ENCODE measurements at places on chromosomes 7 and 10. TPM values are rescaled to one million over a fixed set of nuclear protein-coding genes. Genes with fewer than 3 reads are reported as not detected.

- no peak for DNase-seq
Observed at GRCh38 chr10:43417950-43418768, 9.2 kb upstream of the HNRNPF start.

DNA sequence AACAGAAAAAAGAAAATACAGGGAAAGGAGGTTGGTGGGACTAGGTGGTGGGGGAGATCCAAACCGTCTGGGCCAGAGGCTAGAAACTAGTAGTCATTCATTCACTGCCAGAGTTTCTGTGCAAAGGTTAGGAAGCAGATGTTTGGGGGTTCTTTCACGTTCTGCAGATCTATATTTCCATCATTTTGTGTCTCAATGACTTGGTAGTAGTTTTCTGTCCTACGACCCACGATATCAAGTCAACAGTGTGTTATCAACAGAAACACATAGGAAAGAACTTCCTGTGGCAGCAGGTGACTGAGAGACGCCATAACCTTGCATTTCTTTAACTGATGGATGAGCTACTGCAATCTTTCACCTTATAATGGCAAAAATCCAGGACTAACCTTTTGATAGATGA, 1.8 kb downstream of the CEP55 start:
- no peak for DNase-seq

The ANKRD30A gene
- not detected for total RNA-seq

DNA sequence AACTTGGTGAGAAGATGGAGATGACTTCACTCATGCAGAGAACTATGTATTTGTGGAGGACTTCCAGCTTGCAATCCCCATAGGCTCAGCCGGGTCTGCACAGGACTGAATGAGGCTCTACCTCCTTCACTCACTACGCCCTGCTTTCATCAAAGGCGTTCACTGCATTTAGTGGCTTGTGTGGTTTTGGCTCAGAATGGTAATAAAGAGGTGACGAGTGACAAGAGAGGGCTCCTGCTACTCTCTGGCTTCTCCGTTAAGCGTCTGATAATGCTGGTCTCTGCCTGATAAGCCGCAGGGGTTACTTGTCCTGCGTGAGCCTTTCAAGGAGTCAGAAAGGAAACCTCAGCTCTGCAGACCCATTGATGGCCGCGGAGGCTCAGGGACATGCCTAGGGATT, 343.4 kb downstream of the PRPF18 start:
- DNase-seq = peak; percentile 64

DNA sequence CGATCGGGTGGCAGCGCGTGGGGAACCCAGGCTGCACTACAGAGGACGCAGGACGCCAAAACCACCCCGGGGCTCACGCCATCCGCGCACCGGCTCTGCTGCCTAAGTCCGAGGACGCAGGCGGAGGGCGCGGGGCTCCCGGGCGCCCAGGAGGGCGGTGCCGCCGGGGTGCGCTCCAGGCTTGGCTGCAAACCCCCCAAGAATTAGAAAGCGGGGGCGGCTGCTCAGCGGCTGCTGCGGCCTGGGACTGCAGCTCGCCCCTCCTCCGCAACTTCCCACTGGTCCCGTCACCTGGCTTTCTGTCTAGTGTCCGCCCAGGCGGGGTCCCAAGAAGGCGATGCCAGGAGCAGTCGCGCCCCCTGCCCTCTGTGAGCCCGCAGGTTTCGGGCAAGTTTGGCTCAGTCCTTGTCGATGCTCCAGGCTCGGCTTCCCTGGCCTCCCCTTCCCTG, 1.7 kb upstream of the POU6F2 start:
- DNase-seq = peak; percentile 33

DNA sequence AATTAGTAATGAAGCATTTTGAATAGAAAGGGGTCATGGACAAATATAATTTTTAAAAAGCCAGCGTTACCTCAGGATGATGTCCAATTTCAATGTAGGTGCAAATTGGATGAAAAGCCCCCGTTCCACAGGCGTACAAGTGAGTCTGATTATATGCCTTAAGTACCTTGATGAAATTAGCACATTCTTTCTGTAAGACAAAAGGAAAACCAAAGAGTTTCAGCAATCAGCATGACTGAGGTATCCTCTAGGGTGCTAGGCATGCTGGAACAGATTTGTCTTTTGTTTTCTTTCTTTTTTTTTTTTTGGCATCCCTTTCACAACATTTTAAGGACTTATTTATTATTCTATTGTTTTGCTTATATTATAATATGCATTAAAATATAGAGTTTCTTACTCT, 84.2 kb downstream of the SEMA3A start:
- DNase-seq = no peak

DNA sequence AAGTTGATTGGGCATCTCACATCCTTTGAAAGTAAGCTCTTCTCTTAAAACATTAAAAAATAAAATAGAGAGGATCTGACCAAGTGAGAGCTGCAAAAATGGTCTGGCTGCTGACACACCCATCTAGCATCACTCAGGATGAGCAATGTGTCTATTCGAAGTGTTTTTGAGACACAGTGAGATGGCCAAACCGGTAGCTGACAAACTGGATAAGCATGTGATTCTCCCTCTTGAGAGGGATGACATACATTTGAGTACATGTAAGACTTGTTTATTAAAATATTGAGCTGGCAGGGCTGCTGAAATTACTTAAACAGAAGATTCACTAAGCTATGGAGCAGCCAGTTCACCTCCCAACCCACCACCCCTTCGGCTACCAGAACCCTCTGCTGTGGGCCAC, 333.9 kb downstream of the ADRA2A start:
- no peak for DNase-seq

DNA sequence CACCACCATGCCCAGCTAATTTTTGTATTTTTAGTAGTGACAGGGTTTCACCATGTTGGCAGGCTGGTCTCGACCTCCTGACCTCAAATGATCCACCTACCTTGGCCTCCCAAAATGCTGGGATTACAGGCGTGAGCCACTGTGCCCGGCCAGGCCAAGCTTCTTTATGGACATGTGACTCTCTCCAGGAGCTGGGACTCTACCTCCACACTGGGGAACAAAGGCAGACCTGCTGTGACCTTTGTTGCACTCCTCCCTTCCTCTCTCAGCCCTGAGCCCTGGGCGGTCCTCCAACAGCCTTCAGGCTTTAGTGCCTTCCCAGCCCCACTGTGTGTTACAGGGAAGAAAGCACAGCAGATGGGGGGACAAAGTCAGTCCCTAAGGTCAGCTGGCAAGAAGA, 55.0 kb upstream of the DUSP5 start:
- no peak for DNase-seq

DNA sequence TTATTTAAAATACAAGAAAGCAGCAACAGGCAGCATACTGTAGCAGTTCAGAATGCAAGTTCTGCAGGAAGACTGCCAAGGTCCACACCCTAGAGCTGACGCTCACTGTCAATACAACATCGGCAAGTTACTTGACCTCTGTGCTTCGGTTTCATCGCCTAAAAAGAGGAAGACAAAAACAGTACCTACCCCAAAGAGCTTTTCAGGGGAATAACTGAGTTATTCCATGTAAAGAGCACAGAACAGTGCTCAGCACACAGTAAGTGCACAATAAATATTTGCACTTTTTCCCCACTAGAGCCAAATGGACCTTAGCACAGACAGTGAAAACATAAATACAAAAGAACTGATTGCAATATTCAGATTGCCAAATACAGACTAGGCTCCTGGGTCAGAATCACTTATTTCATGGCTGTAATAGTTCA, 88.6 kb downstream of the USP6NL start:
- DNase-seq = peak; percentile 40

- no peak for DNase-seq
Observed at GRCh38 chr10:14574291-14574690, 200.4 kb downstream of the FAM107B start.

The ANLN gene
- total RNA-seq = 4.1 TPM

The FGFR2 gene
- total RNA-seq = 5.8 TPM

GRCh38 chr7:66198956-66199355, 6.2 kb upstream of the TPST1 start:
- DNase-seq = no peak

DNA sequence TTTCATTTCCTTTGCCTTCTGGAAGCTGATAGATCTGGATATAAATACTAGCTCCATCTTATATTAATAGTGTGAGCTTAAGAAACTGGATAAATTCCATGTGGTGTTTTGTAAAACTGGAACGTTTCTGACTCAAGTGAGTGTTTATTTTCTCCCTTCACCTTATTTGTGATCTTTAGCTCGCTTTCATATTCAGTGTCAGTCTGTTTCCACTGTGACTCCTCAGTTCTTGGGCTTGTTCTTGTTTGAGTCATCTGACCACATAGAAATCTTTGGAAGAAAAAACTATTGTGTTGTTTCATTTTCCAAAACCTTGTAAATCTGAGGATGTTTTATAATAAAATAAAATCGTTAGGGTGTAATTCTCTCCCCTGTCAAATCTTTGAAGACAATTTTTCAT, 186.4 kb downstream of the POLR1F start:
- DNase-seq = no peak

The CLEC5A gene
- 0.17 TPM for total RNA-seq

DNA sequence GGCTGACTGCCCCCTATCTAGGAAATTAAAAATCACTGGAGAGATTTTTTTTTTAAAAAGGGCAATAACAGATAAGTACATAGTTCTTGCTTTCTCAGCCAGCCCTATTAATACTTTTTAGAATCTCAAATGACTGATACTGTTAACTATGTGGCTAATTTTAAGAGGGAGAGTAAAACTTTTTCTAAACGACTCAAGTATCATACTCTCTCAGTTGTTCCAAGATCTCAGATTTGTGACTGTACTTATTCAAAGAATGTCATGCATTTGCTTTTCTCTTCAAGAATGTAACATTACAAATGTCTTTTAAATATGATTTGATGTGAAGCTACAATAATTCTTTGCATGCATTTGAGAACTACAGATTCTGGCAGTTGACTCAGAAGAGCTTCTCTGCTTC, 55.4 kb upstream of the RAB11FIP2 start:
- DNase-seq = no peak

All from right cardiac atrium (tissue), 5 donors.